Adipocyte (in vitro differentiated cells): ENCODE measurements at places on chromosomes 6 and 20.

DNA sequence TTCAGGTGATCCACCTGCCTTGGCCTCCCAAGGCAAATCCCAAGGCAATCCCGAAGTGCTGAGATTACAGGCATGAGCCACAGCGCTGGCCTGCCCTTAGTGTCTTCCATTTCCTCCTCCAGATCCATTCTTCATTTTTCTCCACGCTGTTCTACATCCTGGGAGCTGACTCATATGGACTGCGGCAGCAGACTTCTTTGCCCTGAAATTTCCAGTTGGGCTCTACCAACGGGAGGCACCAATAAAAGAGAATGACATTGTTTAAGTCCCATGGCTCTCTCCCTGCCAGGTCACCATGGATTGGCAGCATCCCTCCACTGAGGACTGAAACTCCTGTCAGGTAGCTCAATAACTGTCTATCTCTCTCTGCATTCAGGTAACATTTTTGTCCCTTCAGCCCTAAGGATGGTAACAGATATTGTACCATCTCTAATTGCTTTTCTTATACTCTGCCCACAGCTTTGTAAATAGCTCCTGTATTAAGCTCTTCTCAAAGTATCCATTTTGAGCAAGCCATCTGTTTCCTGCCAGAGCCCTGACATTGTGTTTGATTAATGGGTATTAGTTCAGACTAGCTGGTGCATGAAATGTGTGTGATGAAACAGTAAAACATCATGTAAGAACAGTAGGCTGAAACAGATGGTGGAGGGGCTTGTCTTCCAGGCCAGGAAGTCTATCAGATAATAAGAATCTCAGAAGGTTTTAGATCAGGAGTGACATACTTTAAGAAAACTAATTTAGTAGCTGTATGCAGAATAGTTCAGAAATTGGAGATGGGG lies 3.6 kb downstream of the TBCC start:
- DNase-seq = no peak

DNA sequence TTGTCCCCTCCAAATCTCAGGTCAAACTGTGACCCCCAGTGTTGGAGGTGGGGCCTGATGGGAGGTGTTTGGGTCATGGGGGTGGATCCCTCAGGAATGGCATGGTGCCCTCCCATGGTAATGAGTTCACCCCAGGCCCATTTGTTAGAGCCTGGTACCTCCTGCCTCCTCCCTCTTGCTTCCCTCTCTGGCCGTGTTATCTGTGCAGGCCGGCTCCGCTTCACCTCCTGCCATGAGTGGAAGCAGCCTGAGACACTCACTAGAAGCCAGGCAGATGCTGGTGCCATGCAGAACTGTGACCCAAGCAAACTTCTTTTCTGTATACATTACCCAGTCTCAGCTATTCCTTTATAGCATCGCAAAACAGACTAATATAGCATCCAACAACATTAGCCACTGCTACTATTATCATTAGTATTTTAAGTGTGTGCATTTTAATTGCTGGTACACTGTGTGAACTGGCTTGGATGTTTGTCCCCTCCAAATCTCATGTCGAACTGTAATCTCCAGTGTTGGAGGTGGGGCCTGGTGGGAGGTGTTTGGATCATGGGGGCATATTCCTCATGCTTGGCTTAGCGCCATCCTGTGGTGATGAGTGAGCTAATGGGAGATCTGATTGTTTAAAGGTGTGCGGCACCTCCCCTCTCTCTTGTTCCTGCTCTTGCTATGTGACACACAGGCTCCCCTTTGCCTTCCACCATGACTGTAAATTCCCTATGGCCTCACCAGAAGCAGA lies 12.2 kb upstream of the OSER1 start:
- no peak for DNase-seq

- DNase-seq = no peak
These were observed 28.9 kb downstream of the FUCA2 start for GRCh38 chr6:143482593-143482992.

DNA sequence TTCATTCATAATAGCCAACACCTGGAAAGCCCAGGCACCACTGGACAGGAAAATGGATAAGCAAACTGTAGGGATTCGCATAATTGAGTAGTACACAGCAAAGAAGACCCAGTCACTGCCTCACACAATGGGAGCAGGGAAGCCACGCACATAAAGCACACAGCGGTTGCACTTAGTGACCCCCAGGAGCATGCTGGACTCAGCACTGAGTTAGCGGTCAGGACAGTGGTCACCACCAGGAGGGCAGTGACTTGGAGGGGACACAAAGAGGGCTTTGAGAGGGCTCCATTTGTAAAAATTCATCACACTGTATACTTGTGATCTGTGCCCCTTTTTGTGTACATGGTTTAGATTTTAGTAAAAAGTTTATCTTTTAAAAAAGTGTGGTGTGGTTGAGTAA lies 2.4 kb upstream of the BPIFB3 start:
- DNase-seq = no peak

DNA sequence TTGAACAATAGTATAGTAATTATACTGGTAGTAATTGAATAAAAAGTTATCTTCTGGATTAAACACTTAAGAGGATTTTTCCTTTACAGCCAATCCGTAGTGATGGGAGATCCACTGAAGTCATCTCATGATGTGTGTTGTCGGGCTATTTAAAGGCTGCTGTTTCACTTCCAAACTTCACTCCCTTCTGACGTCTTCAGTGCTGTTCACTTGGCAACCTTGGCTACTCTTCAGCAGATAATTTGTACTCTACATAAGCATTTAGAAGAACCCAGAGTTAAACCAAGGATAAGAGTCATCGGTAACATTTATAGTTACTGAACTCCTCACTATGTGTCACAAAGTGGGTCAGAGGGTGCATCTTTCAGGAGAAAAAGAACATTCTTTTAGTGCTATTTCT lies 179.1 kb upstream of the EYA4 start:
- DNase-seq = no peak
